ENCODE measurements at places on chromosomes 1 and 21.

- no peak for DNase-seq
Measured at GRCh38 chr1:151970626-151971025, 23.0 kb downstream of the S100A10 start.

- no peak for DNase-seq
Measured at GRCh38 chr1:41476807-41477361, 7.6 kb downstream of the EDN2 start.

DNA sequence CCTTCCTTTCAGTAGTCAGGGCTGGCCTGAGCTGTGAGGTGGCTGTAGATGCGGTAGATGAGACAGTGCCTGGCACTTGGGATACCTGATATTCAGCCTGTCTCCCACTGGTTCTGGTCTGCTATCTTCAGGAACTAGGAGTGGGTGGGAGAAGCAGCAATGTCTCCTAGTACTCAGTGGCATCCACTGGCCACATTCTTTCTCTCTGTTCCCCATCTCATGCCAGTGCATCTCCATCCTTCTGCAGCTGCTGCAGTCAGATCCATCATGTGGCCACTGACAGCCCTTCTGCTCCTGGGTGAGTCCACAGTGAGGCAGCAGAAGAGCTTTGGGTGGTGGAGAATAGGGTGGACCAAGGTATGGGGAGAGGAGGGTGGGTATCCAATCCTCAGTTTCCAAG lies 1.1 kb downstream of the FCRLB start:
- no peak for DNase-seq

DNA sequence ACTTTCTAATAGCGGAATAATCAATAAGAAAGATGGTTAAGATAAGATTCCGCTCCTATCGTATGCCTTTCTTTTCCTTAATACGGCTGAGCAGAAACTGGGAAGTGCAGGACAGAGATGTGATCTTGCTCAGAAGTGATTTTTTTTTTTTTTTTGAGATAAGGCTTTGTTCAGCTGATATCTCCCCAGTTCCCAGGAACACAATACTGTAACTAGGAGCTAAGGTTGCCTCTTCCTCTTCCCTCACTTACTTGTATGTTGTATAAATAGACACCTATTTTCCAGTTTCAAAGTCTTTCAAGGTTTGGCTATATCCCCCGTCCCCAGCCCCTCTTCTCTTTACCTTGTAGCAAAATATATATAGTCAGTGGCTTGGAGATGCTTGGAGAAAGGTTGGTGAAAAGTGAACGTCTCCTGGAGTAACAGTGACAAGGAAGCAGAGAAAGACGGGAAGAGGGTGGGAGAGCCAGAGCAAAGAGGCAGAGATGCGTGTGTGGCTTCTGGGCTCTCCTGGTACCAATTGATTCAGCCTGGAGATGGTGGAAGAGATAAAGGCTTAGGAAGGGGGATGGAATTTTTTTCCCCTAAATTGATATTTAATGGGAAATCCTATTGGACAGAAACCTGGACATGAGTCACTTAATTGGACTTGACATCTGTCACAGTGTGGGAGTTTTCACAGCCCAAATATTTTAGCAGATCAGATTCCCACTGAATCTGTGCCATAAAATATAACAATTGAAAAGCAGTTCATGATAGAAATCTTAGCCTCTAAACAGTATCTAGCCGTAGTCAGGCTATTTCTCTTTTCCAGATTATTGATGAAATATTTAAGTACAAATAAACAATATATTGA lies at the start of gene NHLH2:
TSS of gene NHLH2 (minus strand) at position 522 of the 856 bp plus-strand sequence. CDS start 2,754 bp downstream, outside the sequence.
- DNase-seq, result no peak
